ENCODE measurements at places on chromosomes 5 and 9.
A peak's percentile ranks its signal among the peaks of the same experiment; 100 is the strongest.

GRCh38 chr5:165627548-165628170 lies 2122.2 kb downstream of the MAT2B start:
- DNase-seq = no peak

- DNase-seq = no peak
Measured at GRCh38 chr5:179345433-179346321, at the start of gene ADAMTS2. Gene ADAMTS2 (minus strand): TSS chr5:179345461. CDS start chr5:179345328, 133 bp downstream.

DNA sequence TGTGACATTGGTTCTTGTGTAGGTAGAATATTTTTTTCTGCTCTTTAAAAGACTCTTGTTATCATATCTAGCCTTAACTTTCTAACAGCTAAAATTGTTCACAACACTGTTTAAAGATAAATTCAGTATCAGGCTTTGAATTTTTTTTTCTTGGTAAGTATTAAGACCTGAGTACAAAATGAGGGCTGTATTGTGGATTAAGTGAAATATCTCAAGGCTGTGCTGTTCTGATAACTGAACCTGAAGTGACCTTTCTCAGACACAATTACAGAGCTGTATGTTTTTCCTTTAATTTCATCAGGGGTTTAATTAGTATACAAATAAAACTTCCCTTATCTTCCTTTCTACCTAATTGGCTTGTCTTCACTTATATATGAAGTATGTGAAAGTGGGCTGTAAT lies 290.5 kb downstream of the CCDC171 start:
- no peak for DNase-seq

DNA sequence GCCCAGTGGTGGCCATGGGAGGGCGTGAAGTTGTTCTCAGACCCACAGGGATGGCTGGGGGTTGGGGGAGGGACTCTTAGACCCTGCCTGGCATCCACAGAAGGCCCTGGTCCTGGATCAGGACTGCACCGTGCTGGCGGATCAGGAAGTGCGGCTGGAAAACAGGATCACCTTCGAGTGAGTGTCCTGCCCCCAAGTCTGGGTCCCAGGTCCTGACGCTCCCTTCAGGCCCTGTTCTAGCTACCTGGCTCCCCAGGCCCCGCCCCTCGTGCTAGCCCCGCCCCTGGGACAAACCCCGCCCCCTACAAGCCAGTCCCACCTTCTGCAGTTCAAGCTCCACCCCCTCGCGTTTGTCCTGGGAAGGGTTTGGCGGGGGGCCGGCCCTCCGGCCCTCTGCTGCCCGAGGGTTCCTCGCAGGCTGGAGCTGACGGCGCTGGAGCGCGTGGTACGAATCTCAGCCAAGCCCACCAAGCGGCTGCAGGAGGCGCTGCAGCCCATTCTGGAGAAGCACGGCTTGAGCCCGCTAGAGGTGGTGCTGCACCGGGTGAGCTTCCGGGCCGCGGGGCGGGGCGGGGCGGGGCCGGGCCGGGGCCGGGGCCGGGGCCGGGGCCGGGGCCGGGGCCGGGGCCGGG lies 12.9 kb downstream of the RGS14 start:
- peak; percentile 69 for DNase-seq

Data from CD4-positive, alpha-beta T cell treated with Interleukin-6 at 100 ng/mL for 8 hours (primary cell).